ENCODE measurements at places on chromosomes 3 and 15. TPM values are rescaled to one million over a fixed set of nuclear protein-coding genes. Genes with fewer than 3 reads are reported as not detected.

- no peak overlapping the region for H3K4me3 ChIP-seq
- DNase-seq: no peak
- H3K4me1 ChIP-seq: peaks cover 21% of the 10 kb centered on the region
Observed at GRCh38 chr3:155906900-155907299, 36.5 kb downstream of the GMPS start.

DNA sequence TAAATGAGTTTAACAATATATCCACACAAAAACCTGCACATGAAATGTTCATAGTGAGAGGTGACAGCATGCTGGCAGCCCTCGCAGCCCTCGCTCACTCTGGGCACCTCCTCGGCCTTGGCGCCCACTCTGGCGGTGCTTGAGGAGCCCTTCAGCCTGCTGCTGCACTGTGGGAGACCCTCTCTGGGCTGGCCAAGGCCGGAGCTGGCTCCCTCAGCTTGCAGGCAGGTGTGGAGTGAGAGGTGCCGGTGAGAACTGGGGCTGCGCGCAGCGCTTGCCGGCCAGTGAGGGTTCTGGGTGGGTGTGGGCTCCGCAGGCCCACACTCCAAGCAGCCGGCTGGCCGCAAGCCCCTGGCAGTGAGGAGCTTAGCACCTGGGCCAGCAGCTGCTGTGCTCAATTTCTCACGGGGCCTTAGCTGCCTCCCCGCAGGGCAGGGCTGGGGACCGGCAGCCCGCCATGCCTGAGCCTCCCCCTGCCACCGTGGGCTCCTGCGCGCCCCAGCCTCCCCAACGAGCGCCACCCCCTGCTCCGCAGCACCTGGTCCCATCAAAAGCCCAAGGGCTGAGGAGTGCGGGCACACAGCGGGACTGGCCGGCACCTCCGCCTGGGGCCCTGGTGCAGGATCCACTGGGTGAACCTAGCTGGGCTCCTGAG lies 3.4 kb downstream of the CCDC13 start:
- H3K4me1 ChIP-seq: peaks cover 11% of the 10 kb centered on the region
- H3K27ac ChIP-seq: no peak overlapping the region
- H3K27me3 ChIP-seq: peaks cover 23% of the 10 kb centered on the region
- DNase-seq: no peak

- peaks cover 3% of the 10 kb centered on the region for H3K4me1 ChIP-seq
- H3K27me3 ChIP-seq: peaks cover 34% of the 10 kb centered on the region
- no peak overlapping the region for H3K4me3 ChIP-seq
- peaks cover 2% of the 10 kb centered on the region for H3K36me3 ChIP-seq
- DNase-seq: no peak
Observed at GRCh38 chr15:83077491-83078230, 10.6 kb upstream of the BTBD1 start.

- H3K27ac ChIP-seq: no peak overlapping the region
- no peaks in the 10 kb centered on the region for H3K27me3 ChIP-seq
- H3K4me1 ChIP-seq: peaks cover 11% of the 10 kb centered on the region
- H3K4me3 ChIP-seq: no peak overlapping the region
- no peaks in the 10 kb centered on the region for H3K36me3 ChIP-seq
- no peak for DNase-seq
Observed at GRCh38 chr3:114718071-114718897, 424.5 kb downstream of the TIGIT start.

DNA sequence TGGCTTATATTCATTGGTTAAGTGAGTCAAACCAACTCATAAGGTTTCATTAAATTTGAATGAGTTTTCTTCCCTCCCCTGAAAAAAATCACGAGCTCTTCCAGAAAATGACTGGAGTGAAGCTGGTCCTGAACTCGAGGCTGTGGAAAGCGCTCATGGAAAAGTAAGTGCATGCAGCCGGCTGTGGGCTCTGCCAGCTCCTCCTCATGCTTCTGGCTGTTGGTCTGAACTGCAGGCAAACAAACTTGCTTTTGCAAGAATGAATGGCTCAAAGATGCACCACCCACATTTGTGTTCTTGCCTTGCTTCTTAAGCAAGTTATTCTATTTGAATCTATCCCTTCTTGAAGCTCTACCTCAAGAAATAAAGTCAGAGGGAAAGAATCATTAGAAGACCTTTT lies 6.2 kb downstream of the ETV5 start:
- H3K27me3 ChIP-seq: peaks cover 73% of the 10 kb centered on the region
- H3K4me1 ChIP-seq: peaks cover 10% of the 10 kb centered on the region
- H3K4me3 ChIP-seq: no peak overlapping the region
- H3K27ac ChIP-seq: no peak overlapping the region

DNA sequence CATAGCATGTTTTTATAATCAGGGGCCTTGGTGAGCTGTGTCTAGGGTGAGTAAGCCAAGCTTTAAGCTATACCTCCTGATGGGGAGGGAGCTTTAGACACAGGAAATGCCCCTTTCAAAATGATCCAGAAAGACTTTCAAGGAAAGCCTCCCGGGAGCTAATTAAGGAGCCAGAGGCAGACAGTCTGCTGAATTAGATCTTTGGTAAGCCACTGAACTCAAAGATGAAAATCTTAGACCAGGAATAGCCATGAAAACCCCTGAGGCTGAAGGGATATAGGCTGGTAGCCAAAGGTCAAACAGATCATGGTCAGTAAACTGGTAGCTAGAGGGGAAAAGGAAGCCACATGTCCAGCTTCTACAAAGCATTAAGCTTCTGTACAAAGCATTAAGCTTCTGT lies 42.7 kb upstream of the GAP43 start:
- no peaks in the 10 kb centered on the region for H3K36me3 ChIP-seq
- H3K27ac ChIP-seq: no peak overlapping the region
- DNase-seq: no peak
- peaks cover under 1% of the 10 kb centered on the region for H3K27me3 ChIP-seq

GRCh38 chr3:195752546-195753331 lies 32.0 kb downstream of the MUC20 start:
- peaks cover 24% of the 10 kb centered on the region for H3K4me1 ChIP-seq
- peaks cover 7% of the 10 kb centered on the region for H3K27me3 ChIP-seq
- H3K27ac ChIP-seq: no peak overlapping the region
- H3K4me3 ChIP-seq: no peak overlapping the region
- no peaks in the 10 kb centered on the region for H3K36me3 ChIP-seq

DNA sequence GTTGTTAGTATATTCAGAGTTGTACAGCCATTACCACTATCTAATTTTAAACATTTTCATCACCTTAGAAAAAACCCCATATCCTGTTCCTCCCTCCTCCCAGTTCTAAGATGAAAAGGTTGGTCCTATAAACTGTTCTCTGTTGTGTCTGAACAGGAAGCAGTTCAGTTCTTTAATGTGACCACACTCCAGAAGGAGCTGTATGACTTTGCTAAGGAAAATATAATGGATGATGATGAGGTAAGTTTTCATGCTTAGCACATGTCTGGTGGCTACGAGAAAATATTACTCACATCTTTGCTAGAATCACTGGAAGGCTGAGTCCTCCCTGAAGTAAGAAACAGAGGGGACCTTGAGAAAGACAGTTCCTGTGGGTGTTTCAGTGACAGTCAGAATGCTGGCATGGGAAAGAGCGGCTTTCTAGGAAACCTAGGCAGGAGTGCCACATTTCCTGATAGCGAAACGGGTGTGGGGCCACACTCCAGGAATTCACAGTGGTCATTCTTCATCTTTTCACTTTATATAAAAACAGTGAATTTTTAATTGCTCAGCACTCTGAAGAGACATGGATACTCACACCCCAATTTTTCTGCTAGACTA lies 20.3 kb downstream of the CRTAP start:
- H3K4me3 ChIP-seq: no peak overlapping the region
- peaks cover 7% of the 10 kb centered on the region for H3K36me3 ChIP-seq
- H3K27ac ChIP-seq: no peak overlapping the region
- peaks cover 7% of the 10 kb centered on the region for H3K4me1 ChIP-seq
- DNase-seq: no peak

GRCh38 chr3:157240408-157240807 lies 80.5 kb upstream of the CCNL1 start:
- peaks cover 3% of the 10 kb centered on the region for H3K4me1 ChIP-seq
- no peak overlapping the region for H3K27ac ChIP-seq
- peaks cover 2% of the 10 kb centered on the region for H3K27me3 ChIP-seq
- no peak overlapping the region for H3K4me3 ChIP-seq

GRCh38 chr3:156675830-156676767 lies 1.7 kb downstream of the TIPARP start:
- H3K4me1 ChIP-seq: peaks cover 52% of the 10 kb centered on the region
- peak; percentile 73 for DNase-seq
- H3K27ac ChIP-seq: peak overlapping the region; percentile 94
- no peaks in the 10 kb centered on the region for H3K27me3 ChIP-seq

Gene CP
- total RNA-seq: not detected

Gene HTR3E
- not detected for total RNA-seq

Gene STAG1
- 46.2 TPM for total RNA-seq

Gene LRRC31
- total RNA-seq: not detected

Gene FGF7
- not detected for total RNA-seq

Gene TCAIM
- 14.3 TPM for total RNA-seq
